ENCODE measurements at places on chromosomes 11 and 22.

- no peak for DNase-seq
These were observed 9.5 kb downstream of the TTC28 start for GRCh38 chr22:28670161-28670560.

- DNase-seq = no peak
These were observed 662 bp downstream of the MUC5B start for GRCh38 chr11:1223346-1224110.

DNA sequence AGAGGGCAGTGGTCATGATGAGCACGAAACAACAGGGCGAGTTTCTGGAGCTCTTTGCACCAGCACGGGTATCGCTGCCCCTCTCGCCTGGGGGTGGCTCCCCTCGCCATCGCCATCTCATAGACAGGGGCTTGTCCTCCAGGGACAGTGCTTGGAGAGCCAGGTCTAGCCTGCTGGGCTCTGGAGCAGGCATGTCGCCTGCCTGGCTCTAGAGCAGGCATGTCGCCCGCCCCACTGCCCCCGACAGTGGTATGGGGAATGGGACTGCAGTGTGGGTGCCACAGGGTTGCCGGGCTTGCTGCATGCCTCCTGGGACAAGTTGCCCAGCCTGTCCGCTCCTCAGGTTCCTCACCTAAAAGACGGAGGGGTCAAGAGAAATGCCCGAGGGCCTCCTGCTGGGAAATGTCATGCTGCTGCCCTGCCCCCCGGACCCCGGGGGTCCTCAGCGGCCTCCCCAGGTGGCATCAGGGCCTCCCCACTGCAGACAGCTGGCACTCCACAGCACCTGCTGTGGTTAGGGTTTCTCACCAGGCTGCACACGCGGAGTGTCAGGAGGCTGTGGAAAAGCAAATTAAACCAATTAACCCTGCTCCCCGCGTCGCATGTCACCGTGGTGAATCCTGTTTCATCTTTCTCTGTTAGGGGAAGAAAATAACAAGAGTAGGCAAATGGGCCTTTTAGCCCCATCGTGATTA is 403.0 kb downstream of the TBC1D22A start:
- no peak for DNase-seq

- no peak for DNase-seq
These were observed 573 bp downstream of the STK33 start for GRCh38 chr11:8593455-8593854.

- no peak for DNase-seq
These were observed 375.2 kb downstream of the BRD1 start for GRCh38 chr22:49452362-49452946.

- no peak for DNase-seq
These were observed 70.5 kb upstream of the NNMT start for GRCh38 chr11:114225661-114226060.

DNA sequence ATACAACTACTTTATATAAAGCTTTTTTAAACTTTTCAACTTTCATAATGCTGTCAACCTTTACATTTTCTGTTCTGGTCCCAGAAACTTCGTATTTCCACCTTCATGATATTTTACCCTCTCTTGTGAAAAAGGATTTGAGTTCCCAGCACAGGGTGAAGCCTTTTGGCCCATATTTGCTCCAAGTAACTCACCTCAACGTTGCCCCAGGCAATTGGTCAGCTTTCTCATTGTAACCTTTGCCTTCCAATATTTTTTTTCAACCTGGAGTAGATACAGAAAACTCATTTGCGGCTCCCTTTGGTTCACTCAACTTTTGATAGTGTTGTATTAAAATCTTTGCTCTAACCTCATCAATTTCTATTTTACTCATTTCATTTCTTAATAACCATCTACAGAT is 21.1 kb upstream of the FAR1 start:
- DNase-seq = no peak

DNA sequence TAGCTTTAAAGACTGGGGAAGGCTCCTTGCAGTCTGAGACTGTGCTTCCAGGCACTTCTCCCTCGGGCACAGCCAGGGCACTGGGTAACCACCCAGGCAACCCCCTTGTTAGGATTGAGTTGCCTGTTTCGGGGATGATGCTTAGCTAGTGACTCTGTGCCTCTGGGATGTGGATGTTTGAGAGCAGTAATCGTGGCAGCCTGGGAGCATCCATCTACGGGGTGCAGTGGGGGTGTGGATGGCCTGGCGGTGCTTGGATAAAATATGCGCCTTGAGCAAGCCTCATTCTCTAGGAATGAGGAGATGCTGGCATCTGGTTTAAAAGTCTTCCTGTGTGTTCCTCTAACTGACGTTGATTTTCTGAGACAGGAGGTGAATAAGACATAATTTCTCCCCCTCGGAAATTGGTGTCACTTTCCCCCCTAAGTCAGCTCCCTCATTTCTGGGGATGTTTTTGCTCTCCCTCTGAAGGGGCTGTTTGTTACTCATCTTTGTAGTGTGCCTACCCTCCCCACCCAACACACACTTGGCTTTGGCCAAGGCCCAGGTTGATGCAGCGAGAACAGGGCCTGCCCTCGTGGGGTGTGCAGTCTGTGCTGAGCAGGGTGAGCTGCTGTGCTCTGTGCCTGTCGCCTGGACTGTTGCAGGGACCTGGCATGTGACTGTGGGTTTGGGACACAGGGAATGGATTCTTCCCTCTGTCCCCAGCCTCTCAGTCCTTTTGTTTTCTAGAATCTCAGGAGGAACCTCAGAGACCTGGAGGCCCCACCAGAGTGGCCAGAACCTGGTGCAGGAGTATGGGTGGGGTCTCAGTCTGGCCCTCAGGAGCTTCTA is 2.0 kb downstream of the GNAZ start:
- no peak for DNase-seq
